ELF-1 (cell line): ENCODE measurements at places on chromosomes 5 and 9.

DNA sequence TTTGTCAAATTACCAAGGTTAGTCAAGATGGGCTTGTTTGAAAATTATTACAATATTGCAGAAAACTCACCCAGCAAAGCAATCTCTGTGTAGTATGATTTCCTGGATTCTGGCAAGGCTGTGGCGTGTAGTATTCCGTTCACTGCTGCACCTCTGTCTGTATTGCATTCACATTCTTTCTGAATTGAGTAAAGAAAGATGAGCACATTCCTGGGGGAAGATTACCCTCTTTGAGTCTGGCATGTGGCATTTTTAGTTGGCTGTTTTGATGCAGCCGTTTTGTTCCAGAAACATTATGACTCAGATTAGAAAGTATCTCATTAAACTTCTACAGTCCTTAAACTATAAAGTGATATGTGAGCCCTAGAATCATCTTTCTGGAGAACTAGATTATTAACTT, 197.7 kb downstream of the TENT4A start:
- DNase-seq, result no peak

GRCh38 chr9:10700291-10700690, 87.5 kb upstream of the PTPRD start:
- DNase-seq, result no peak

- no peak for DNase-seq
Measured at GRCh38 chr9:118578467-118578866, 790.8 kb downstream of the BRINP1 start.

DNA sequence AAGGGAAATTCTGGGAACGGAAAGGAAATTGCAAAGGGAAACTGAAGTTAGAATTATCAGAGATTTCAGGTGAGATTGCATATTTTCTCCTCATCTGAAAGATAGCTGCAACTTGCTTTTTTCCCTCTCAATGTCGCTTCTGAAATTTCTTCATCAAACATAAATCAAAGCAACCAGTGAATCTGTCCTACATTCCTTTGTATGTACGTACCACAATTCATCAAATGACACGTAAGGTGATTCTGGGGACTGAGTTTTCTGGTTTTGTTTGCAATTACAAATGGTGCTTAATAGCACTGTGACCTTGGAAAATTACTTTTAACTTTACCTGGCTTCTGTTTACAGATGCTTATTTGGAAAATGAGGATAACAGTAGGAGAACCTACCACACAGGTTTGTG, 21.9 kb upstream of the CNOT6 start:
- no peak for DNase-seq

- peak; percentile 88 for DNase-seq
Measured at GRCh38 chr5:135457424-135458071, 5.4 kb upstream of the TIFAB start.

DNA sequence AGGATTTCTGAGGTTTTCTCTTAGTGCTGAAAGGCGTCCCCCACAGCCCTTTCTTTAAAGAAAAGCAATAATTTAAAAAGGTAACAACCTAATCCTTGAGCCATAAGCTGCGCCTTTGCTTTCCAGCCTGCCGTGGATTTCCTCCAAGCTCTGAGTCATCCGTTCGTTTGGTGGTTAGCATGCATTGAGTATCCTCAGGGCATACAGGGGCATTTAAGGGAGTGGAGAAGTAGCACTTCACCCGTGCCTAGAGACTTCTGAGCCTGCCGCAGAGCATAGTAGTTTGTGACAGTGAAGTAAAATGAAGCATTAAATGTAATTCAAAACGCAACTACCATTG, 892 bp upstream of the TNC start:
- DNase-seq, result no peak

- no peak for DNase-seq
Measured at GRCh38 chr9:112849363-112849922, 41.2 kb downstream of the SLC46A2 start.

DNA sequence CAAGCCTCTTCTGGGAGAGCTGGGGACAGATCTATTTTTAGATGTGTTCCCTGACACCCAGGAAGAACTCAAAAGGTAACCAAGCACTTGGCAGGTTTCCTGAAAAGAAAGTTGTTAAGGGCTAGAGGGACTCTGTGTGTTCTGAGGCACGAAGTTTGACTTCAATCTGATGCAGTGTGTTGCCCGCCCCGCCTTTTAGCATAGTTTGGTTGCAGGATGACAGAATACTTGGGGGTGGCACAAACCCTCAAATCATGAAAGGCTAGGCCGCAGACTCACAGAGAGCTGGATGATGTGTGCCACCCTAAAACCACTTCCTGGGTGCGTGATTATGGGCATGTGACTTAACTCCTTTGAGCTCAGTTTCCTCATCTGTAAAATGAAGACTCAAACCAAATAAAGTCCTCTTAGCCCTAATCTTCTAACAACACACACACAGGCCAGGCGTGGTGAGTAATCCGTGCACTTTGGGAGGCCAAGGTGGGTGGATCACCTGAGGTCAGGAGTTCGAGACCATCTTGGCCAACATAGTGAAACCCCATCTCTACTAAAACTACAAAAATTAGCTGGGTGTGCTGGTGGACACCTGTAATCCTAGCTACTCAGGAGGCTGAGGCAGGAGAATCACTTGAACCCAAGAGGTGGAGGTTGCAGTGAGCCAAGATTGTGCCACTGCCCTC, 12.8 kb upstream of the NDFIP1 start:
- DNase-seq, result no peak
